ENCODE measurements at places on chromosomes 4 and X.

DNA sequence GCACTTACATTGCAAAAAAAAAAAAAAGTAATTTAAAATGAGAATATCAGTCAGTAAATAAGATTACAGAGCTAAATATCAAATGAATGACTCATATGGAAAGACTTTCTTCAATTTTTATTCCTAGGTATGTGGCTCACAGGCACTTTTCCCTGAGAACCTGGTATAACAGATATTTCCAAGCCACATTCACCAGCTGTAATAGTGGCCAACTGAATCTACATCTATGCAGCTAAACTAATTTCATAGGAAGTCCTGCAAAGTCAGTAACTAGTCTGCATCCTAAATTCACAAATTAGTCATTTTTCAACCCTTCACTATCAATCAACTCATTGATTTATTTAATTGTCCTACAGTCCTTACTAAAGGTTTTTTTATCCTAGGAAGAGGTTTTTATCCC is 5.6 kb downstream of the PDE5A start:
- no peak for DNase-seq

DNA sequence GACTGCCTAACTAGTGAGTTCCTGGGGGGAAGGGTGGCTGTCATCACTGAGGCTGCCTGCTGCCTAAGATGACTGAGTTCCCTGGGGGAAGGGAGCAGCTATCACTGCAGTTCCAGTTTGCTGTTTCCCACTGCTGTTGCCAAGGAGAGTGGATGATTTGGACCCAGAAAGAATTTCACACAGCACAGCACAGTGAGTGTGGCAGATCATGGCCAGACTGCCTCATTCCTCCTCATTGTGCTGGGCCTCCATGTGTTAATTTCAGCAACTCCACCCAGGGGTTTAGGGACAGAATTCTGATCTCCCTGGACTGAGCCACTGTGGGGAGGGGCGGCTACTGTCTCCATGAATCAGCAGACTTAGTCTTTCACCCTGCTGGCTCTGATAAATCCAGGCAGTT is 125.0 kb downstream of the TEX13C start:
- no peak for DNase-seq

DNA sequence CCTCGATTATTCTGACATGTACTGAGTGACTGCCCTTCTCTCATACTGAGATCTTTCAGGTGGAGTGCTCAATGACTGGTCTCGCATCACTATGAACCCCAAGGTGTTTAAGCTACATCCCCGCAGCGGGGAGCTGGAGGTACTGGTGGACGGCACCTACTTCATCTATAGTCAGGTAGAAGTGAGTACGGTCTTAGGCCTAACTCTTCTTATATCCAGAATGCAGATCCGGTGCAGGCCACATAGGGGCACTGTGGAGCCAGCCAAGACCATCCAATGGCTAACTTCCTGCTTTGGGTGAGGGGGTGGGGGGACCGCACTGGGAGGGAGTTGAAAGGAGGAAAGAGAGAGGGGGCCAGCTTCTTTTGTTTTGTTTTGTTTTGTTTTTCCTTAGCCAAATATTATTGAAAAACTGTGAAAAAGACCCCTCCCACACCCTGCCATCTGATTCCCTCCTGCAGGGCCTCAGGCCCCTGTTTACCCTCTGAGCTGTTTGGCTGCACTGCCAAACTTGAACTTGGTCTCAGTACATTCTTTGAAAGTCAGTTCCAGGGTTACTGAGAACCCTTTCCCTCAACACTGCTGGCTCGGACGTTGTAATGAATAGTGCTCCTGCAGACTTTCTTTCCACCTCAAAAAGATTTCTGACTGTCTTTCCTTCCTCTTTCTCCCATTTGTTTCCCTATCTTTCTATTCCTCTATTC is 16.2 kb downstream of the AWAT2 start:
- no peak for DNase-seq

DNA sequence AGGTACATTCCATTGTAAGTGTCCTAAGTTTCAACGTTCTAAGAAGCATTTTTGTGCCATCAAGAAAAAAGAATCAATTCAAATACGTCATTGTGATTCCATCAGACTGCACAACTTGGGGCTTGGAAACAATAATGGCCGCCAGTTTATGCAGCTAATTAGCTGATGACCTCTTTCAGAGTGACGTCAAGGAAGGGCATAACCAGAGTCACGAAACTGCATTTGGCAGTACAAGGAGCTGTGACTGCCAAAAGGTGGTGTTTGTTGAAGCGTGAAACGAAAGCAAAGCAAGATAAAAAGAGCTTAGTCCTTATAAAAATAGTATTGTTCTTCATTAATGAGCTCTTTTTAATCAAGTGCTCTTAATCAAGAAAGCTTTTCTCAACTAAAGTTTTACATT is 81.1 kb upstream of the SH3RF1 start:
- no peak for DNase-seq

- no peak for DNase-seq
Observed at GRCh38 chr4:40395908-40396793, 61.0 kb downstream of the CHRNA9 start.

- no peak for DNase-seq
Observed at GRCh38 chr4:153684182-153684970, at the start of gene TLR2. TLR2 (plus strand) TSS chr4:153684280; CDS start chr4:153702908, 18,628 bp downstream.

GRCh38 chrX:115366535-115366934 is 77.0 kb downstream of the LUZP4 start:
- no peak for DNase-seq

- DNase-seq, result no peak
Observed at GRCh38 chr4:8213121-8213520, 14.0 kb downstream of the SH3TC1 start.

GRCh38 chr4:159860945-159861344 is 758.1 kb downstream of the RAPGEF2 start:
- no peak for DNase-seq

DNA sequence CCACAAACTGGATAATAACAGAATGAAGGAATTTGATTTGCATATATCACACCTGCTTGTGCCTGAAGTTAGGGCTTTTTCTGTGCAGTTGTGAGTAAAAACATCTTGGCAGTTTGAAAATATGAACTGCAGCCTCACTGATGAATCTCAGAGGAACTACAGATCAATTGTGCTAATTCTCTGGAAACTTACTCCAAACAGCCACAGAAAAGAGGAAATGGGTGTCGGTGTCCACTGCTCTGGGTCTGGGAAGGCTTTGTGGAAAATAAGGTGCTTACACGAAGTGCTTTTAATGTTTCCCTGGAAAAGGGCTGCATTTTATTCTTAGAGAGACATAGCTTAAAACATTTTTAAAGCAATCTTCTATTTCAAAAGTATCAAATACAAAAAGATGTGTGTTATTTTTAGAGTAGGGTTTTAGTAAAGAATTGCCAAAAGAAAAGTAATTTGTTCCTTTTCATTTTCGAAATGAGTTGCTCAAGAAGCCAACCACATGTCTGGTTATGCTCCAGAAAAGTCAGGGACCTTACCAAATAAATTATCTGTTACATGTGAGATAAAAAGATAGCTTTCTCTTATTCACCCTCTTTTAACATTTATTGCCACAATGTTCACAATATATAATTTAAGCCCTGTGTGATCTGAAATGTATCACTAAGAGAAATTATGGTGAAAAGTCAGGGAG is 240.1 kb downstream of the FRAS1 start:
- DNase-seq, result no peak

DNA sequence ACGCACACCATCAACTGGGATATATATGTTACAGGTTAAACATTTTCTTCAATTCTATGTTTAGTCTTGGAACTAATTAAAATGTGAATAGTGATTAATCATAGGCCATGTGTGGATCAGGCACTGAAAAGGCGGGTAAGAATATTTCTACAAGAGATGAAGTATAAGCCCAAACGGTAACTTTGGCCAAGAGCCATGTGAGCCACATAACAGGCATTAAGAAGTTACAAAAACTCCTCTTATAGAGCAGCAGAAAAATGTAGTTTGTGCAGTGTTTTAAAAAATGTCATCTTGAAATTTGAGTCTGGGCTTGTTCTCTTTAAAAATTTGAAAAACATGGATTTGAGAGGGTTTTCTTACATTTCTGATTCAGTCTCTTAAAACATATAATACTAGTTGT is 521.8 kb upstream of the DIPK2B start:
- no peak for DNase-seq

- no peak for DNase-seq
Observed at GRCh38 chrX:69080855-69081465, 84.3 kb downstream of the PJA1 start.

- DNase-seq, result no peak
Observed at GRCh38 chr4:4853921-4854648, 5.4 kb upstream of the MSX1 start.

DNA sequence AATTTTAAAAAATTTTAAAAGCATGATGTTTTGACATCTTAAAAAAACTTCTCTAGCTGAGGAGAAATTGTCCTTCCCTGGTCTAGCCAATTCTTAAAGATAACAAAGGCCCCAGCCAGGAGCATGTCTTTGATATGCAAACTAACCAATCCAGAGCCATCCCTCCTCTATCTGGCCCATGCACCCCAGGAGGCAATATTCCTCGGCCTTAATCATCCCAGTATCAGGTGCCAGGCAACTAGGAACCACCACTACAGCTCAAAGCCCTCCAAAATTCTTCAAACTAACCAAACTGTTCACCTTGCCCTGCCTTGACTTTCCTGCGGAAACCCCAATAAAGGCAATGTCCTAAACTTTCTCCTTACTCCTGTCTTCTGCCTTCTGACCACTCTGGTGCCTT is 97.8 kb upstream of the USP9X start:
- DNase-seq, result no peak

DNA sequence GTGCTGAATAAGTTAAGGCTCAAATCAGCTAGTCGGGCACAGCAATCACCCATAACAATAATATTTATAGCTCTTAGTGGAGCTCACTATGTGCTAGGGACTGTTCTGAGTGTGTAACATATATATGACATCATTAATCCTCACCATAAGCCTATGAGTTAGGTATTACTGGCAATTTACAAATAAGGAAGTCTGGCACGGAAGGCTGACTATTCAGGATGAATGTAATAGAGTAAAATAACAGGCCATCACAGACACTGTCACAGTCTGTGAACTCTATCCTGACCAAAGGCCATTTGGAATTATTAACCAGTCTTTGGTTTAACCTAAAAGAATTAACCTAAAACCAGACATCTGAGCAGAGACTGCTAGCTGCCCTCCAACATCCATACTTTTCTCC is 119.3 kb downstream of the C4orf51 start:
- DNase-seq, result no peak

- DNase-seq, result no peak
Observed at GRCh38 chrX:40147126-40147952, 49.6 kb upstream of the BCOR start.

GRCh38 chr4:165715989-165716388 is 157.0 kb upstream of the TLL1 start:
- DNase-seq, result no peak

DNA sequence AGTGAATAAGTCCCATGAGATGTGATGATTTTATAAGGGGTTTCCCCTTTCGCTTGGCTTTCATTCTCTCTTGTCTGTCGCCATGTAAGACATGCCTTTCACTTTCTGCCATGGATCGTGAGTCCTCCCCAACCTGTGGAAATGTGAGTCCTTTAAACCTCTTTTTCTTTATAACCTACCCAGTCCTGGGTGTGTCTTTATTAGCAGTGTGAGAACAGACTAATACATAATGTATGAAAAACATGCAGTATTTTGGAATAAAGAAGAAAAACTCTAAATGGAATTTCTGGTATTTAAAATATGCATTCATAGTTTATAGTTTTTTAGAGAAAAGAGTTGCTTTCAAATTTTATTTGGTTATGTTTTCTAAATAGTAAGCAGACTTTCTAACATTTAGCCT is 360.7 kb downstream of the PCDH7 start:
- no peak for DNase-seq

DNA sequence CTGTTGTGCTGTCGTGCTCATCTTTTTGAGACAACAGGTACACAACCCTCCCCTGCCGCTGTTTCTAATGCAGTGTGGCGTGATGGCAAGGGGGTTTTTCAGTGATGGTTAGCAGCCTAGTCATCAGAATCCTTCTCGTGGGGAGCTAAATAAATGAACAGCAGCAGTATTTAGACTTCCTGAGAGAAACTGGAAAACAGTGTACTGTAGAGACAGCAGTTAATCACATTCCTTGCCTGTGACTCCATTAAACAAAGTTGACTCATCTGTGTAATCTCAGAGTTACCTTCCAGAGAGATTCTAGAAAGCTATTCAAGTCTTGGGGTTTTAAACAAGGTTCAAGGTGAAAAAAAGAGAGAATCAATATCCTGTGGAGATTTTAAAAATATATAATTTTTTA is 1753.2 kb upstream of the PCDH7 start:
- DNase-seq, result no peak

Measured in nucleus accumbens (tissue), 56 donors.